ENCODE measurements at places on chromosomes 5 and 9.

DNA sequence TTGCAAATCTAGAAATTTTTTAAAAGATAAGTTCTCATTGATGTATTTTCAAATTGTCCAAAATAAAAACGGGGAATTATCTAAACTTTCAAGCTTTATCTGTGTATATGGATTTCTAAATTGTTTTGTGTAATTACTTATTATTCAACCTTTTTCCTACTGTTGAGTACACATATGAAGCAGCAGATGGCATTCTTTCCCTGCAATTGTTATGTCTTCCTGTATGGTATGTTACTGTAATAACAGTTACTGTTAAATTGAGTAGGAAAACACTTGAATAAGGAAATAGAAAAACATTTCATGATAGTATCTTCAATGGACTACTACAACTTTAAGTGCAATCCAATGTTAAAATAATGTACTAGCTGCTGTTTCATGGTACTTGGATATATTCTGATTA lies 124.8 kb downstream of the RANBP17 start:
- DNase-seq = no peak

DNA sequence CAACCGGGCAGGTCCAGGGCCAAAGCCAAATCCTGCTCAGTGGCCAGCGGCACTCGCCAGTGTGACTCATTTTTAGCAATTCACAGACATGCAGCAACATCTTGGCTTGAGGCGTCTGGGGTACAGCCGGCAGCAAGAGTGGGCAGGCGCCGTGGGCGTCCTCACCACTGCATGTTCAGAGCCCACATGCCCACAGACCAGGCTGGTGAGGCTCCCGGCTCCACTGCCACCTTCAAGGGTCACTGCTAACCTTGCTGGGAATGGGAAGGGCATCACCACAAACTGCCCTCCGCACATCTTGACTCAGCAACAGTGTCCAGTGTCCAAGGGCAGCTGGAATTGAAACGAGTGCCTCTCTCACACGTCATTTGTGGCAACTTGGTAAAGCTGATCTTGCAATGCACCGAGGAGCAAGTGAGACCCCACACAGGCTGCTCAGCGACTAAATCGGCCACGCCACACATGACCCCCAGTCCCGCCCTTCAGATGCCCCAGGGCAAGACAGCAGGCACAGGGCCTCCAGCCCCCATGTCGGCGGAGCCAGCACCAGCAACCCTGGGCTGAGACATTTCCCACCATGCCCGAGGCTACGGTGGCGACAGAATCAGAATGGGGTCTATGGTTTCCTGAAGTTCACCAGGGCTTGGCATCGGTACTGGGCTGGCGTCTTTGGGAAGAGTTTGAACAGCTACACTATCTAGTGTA lies 140.3 kb downstream of the ROR2 start:
- peak; percentile 45 for DNase-seq

DNA sequence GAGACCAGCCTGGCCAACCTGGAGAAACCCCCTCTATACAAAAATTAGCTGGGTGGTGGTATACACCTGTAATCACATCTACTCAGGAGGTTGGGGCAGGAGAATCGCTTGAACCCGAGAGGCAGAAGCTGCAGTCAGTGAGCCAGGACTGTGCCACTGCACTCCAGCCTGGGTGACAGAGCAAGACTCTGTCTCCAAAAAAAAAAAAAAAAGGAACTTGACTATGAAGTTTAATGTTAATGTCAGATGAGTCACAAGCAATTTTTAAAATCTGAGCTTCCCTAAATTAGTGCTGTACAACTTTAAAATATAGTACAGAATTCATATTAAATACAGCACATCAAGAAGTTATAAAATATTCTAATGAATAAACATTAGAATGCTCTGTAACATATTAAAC lies 1.5 kb downstream of the MEIKIN start:
- DNase-seq = no peak

GRCh38 chr5:124790301-124790894 lies 44.0 kb upstream of the ZNF608 start:
- DNase-seq = peak; percentile 54

- DNase-seq = peak; percentile 48
Observed at GRCh38 chr5:14628346-14628745, 36.2 kb upstream of the OTULIN start.

GRCh38 chr9:37522971-37523370 lies 37.2 kb downstream of the POLR1E start:
- DNase-seq = no peak

Data from RWPE1 (cell line).